MCF 10A (cell line): ENCODE measurements at places on chromosomes 16 and 17. TPM values are rescaled to one million over a fixed set of nuclear protein-coding genes. Genes with fewer than 3 reads are reported as not detected.

ADAM11 gene
- total RNA-seq = 0.16 and 0.56 TPM in 2 replicates

GRCh38 chr17:78667091-78667490 is 89.9 kb upstream of the DNAH17 start:
- H3K27ac ChIP-seq = no peak overlapping the region
- no peak for DNase-seq
- no peaks in the 10 kb centered on the region for H3K27me3 ChIP-seq
- H3K4me3 ChIP-seq = no peak overlapping the region
- no peaks in the 10 kb centered on the region for H3K36me3 ChIP-seq
- peaks cover 20% of the 10 kb centered on the region for H3K4me1 ChIP-seq

DNA sequence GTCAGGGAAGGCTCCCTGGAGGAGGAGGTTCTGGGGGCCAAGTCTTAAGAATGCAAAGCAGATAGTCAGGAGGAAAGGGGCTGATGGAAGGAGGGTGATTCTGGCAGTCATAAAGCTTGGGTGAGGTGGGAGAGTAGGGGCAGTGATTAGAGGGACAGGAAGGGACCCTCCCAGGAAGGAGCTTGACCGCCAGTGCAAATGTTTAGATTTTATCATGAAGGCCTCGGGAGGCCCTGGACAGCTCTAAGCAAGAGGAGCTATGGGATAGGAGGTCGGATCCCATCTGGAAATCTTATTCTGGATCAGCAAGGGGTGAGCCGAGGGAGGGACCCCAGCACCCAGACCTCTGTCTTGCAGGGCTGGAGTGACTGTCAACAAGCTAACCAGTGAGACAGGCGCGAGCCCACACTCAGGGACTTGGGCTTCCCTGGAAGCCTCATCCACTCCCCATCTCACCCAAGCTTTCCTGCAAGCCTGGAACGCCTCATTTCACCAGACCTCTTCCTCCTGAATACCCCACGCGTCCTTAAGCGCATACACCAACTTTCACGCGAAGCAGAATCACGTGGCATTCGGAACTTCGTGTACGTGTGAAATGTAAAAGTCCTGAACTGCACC is 52.0 kb upstream of the CBX4 start:
- peaks cover 35% of the 10 kb centered on the region for H3K27me3 ChIP-seq
- H3K4me3 ChIP-seq = no peak overlapping the region
- no peaks in the 10 kb centered on the region for H3K36me3 ChIP-seq
- H3K4me1 ChIP-seq = peaks cover 12% of the 10 kb centered on the region
- no peak for DNase-seq

GRCh38 chr17:49925921-49926320 is 43.1 kb upstream of the DLX4 start:
- no peak overlapping the region for H3K4me3 ChIP-seq
- H3K27me3 ChIP-seq = peaks cover 53% of the 10 kb centered on the region
- H3K36me3 ChIP-seq = no peaks in the 10 kb centered on the region
- no peak overlapping the region for H3K27ac ChIP-seq
- DNase-seq = no peak

DNA sequence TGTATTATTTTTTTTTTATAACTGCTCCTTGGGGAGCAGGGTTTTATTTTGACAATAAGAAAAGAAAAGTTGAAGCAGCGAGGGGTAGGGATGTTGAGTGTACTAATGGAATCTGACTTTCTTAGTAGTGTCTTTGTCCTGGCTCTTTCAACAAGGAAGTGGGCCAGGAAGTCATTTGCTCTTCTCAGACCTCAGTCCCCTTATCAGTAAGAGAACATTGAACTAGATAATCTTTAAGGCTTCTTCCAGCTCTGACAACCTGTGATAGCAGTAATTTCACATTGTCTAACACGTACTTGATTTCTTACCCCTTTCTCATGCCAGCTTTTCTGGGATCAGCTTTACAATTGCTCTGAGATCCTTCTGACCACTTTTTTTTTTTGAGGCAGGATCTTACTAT is 8.3 kb downstream of the LIG3 start:
- H3K36me3 ChIP-seq = peaks cover 67% of the 10 kb centered on the region
- no peak overlapping the region for H3K27ac ChIP-seq
- H3K27me3 ChIP-seq = no peaks in the 10 kb centered on the region
- no peak for DNase-seq
- H3K4me1 ChIP-seq = no peaks in the 10 kb centered on the region
- H3K4me3 ChIP-seq = no peak overlapping the region

GRCh38 chr17:9052921-9053320 is 31.6 kb downstream of the NTN1 start:
- H3K4me3 ChIP-seq = no peak overlapping the region
- DNase-seq = peak; percentile 22
- H3K27ac ChIP-seq = no peak overlapping the region
- no peaks in the 10 kb centered on the region for H3K36me3 ChIP-seq
